ENCODE measurements at places on chromosomes 11 and 22.

- no peak for DNase-seq
These were observed 105.5 kb downstream of the CSNK2A3 start for GRCh38 chr11:11247576-11247975.

DNA sequence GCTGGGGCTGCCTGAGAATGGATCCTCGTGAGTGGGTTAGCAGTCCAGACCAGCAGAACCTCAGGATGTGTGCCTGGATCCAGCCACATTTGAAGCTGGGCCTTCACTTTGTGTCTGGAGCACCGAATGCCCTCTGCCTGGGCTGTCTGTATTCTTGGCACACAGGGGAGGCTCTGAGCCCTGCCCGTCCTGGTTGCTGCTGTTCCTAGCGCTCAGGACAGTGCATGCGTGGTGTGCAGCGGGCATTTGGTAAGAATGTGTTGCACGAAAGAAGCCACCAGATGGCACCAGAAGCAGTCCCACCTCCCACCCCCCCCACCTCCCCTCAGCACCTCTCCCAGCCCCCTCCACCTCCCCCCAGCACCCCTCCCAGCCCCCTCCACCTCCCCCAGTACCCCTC, 4.1 kb upstream of the MAPK11 start:
- no peak for DNase-seq

DNA sequence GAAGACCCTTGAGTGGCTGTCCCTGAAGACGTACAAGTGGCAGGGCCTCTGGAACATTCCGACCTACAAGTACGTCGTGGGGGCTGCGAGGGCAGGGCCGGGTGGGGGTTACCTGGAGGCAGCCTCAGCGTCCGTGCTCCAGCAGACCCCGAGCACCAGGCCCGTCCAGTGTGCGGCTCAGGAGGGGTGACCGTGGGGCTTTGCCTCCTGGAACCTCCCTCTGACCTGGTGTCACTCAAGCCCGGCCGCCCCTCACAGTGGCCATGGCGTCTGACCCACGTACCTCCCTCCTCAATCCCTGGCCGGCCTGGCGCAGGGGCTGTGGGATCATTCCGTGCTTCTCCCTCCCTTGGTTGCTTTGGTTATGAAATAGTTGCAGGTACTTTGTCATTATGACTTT, 18.5 kb downstream of the RNH1 start:
- no peak for DNase-seq

DNA sequence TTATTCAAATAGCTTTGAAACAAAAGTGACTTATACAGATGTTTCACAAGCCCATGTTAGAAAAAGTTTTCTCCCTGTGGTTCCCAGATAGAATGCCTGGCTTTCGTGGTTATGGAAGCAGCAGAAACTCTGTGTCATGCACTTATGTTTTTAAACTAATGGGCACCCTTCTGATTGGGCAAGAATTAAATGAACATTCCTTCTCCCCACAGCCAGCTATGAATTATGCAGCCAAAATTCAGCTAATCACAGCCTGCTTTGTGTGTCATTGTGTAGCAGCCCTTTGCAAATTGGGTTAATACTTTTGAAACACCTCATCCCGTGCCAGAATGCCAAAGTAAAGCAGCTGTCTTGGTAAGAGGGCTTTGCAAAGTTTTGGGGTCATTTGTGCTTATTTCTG, 46.9 kb downstream of the PANX1 start:
- peak; percentile 76 for DNase-seq

DNA sequence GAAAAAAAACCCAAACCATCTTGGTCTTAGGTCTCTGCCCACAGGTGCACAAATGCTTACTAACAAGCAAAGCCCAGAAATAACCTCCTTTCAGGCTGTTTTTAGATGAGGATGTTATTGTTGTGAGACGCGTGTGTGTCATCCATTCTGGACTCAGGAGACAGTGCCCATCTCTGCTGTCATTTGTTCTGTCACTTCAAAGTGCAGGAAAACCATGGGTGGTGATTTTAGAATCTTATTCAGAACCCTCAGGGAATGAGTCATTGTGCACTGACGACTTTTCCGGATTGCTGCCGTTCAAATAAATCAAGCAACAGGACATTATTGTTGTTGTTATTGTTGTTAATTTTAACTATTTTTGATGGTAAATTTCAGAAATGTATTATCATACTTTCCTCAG, 110.3 kb downstream of the LRRC32 start:
- no peak for DNase-seq

GRCh38 chr11:78715639-78716311, 141.1 kb upstream of the NARS2 start:
- DNase-seq, result peak; percentile 45

DNA sequence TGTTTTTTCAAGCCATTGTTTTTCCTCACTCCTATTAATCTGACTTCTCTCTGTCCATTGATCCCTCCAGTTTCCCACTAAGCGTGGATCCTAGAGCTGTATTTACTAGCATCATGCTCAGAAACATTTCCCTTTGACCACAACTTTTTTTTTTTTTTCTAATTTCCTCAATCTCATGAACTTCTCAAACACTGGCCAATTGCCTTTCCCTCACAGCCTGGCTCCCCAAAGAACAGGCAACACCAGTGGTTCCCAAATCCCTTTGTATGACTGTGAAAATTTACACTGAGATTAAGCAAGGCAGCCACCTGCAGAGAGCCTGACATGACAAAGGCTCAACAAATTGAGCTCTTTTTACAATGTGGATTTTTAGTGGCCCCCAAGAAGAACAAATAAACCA, 1.4 kb upstream of the TPP1 start:
- no peak for DNase-seq

- no peak for DNase-seq
These were observed at the start of gene WNT11 for GRCh38 chr11:76206327-76207081. Gene WNT11, minus strand, starts transcription at chr11:76206502. Its CDS starts 95 bp downstream, at chr11:76206407.

- no peak for DNase-seq
These were observed 7.6 kb downstream of the PLEKHB1 start for GRCh38 chr11:73653996-73654395.

- no peak for DNase-seq
These were observed 618.9 kb downstream of the BRD1 start for GRCh38 chr22:49208768-49209252.

DNA sequence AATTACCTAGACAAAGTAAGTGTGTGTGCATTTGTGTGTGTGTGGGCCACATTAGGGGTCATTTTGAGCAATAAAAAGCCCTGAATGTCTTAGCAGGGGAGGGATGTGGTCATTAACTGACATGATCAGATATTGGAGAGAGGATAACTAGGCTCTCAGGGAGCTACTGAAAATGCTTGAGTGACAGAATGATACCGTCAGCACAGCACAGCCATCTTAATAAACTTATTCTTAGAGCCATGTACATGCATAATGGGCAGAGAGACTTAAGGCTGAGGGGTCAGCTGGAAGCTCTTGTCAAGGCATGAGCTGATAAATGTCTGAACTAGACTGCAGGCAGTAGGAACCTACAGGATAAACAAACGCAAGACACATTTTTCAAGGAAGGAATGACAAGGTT, 239.1 kb upstream of the NCAM1 start:
- no peak for DNase-seq

- DNase-seq, result peak; percentile 64
These were observed 64.7 kb upstream of the LIN7C start for GRCh38 chr11:27571154-27571810.

- DNase-seq, result no peak
These were observed 26.2 kb downstream of the EHF start for GRCh38 chr11:34647131-34647530.

DNA sequence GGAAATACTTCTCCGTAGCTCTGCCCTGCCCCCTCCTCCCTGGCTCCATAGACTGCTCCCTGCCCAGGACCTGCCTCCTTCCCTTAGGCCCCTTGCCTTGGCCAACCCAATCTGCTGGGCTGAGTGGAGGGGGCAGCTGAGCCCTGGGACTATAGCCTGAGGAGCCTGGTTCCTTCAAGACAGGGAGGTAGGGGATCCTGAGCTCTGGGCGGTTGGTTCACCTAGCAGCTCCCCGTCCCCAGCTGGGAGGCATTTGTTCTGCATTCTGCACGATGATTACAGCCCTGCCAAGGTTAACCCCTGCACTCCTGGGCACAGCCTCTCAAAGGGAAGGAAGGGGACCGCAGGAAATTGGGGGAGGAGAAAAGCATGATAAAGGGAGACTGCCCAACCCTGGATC, 3.6 kb upstream of the CDC42EP1 start:
- no peak for DNase-seq

- DNase-seq, result no peak
These were observed 71.2 kb downstream of the ADM start for GRCh38 chr11:10376061-10376460.

GRCh38 chr11:103077554-103077953, 14.4 kb downstream of the DCUN1D5 start:
- no peak for DNase-seq

DNA sequence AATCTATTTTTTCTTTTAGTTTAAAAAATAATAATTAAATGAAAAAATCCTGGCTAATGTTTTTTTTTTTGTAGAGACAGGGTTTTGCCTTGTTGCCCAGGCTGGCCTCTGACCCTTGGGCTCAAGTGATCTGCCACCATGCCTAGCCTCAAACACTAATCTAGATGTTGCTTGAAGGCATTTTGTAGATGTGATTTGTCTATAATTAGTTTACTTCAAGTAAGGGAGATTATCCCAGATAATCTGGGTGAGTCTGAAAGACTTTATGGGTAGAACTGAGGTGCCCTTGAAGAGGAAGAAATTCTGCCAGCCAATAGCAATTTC, 38.6 kb upstream of the RBFOX2 start:
- DNase-seq, result no peak
